Mammary epithelial cell (primary cell): ENCODE measurements at places on chromosomes 3 and 15. TPM values are rescaled to one million over a fixed set of nuclear protein-coding genes. Genes with fewer than 3 reads are reported as not detected.

The CAMKV gene
- 0.35 TPM in 1 of 2 replicates, not detected in the other for total RNA-seq

The USP19 gene
- total RNA-seq: 30.5 TPM

The ZNF620 gene
- total RNA-seq: 1.3 and 1.6 TPM in 2 replicates

The MYH15 gene
- total RNA-seq: under 0.01 TPM

The MOBP gene
- not detected in 2 replicates for total RNA-seq

The THPO gene
- total RNA-seq: not detected in 2 replicates

The GNAT1 gene
- total RNA-seq: 0.17 TPM

The ABI3BP gene
- 2.0 and 2.7 TPM in 2 replicates for total RNA-seq

The CCDC39 gene
- total RNA-seq: 0.26 TPM in 1 of 2 replicates, not detected in the other

The RTP4 gene
- 0.50 TPM for total RNA-seq

The LTK gene
- not detected for total RNA-seq

The ANKRD34C gene
- total RNA-seq: not detected in 2 replicates

The ROBO1 gene
- 47.8 and 54.0 TPM in 2 replicates for total RNA-seq

The GHSR gene
- total RNA-seq: not detected

The SLC28A1 gene
- 0.17 TPM for total RNA-seq

The TLR9 gene
- total RNA-seq: not detected in 2 replicates

The CD86 gene
- total RNA-seq: 0.17 TPM

The RARRES1 gene
- total RNA-seq: 24.3 TPM

The SLC28A2 gene
- not detected for total RNA-seq

The GABRR3 gene
- total RNA-seq: not detected in 2 replicates

The SPSB4 gene
- total RNA-seq: not detected in 2 replicates

The SLCO2A1 gene
- 2.2 TPM for total RNA-seq

The P2RY12 gene
- total RNA-seq: not detected in 2 replicates

The KNG1 gene
- not detected in 2 replicates for total RNA-seq

The SLC6A11 gene
- total RNA-seq: 2.5 TPM

The TGM5 gene
- not detected in 2 replicates for total RNA-seq

The CCR3 gene
- total RNA-seq: 0.19 TPM in 1 of 2 replicates, not detected in the other

The AHSG gene
- total RNA-seq: 0.48 and 0.52 TPM in 2 replicates

The IQCH gene
- total RNA-seq: 4.9 and 6.8 TPM in 2 replicates

The CERS3 gene
- total RNA-seq: 0.59 and 1.6 TPM in 2 replicates

The ACAN gene
- total RNA-seq: not detected in 2 replicates

The SERINC4 gene
- total RNA-seq: not detected in 2 replicates

The POTEB gene
- total RNA-seq: not detected in 2 replicates

The UPK1B gene
- total RNA-seq: 0.48 and 1.7 TPM in 2 replicates

The FBXL2 gene
- total RNA-seq: 15.2 and 20.9 TPM in 2 replicates

The C3orf33 gene
- 3.0 TPM for total RNA-seq

The EPHB3 gene
- total RNA-seq: 45.2 TPM

The EPHB1 gene
- total RNA-seq: not detected

The GOLGA8O gene
- 0.33 TPM for total RNA-seq

The STAG1 gene
- total RNA-seq: 19.2 TPM

The SLC25A36 gene
- 89.0 TPM for total RNA-seq

The RAD51 gene
- total RNA-seq: 1.5 TPM

The PAQR5 gene
- 0.61 and 0.66 TPM in 2 replicates for total RNA-seq

The ATP13A3 gene
- total RNA-seq: 226 TPM

The GABRB3 gene
- total RNA-seq: 1.7 TPM

The ST8SIA2 gene
- 0.45 and 2.4 TPM in 2 replicates for total RNA-seq

The PLA2G4D gene
- total RNA-seq: 0.19 TPM in 1 of 2 replicates, not detected in the other

The CHRNB4 gene
- under 0.01 TPM for total RNA-seq

The TNNC1 gene
- total RNA-seq: 0.33 TPM

The DUOXA2 gene
- total RNA-seq: not detected in 2 replicates

The SLC12A1 gene
- not detected in 2 replicates for total RNA-seq
